Hypothalamus (tissue), 51 donors: ENCODE measurements at places on chromosomes 7 and 10.

DNA sequence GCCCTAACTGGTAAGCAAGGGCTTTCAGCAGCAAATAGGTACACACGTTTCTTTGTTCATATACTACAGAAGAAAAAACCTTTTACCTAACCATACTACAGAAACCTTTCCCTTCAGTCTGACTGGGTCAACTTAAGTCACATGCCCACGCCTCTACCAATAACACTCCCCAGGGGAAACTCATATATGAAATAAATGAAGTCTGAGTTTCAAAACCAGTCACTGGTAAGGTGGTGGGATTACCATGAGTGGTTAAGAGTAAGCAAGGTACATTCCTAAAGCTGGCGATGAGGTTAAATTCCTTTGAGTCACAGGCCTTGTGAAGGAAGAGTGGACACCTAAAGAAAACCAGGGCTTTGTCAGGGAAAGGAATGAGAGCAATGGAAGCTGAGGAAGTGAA is 21.4 kb upstream of the KIF20B start:
- no peak for DNase-seq

DNA sequence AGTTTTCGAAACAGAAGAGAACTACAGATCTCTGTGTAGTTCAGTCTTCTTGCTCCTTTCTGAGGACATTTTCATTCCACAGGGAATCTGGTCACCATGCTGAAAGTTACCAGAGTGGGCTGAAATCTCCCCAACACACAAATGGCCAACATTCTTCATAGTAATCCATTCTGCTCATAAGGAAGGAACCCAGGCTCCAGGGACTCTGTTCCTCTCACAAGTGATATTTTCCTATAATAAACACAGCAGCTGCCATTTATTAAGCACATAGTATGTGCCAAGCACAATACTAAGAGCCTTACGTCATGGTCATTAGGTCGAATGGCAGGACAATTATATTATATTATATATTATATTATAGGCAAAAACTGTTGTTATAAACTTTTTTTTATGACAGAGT is 109.8 kb downstream of the RAB11FIP2 start:
- DNase-seq = no peak

DNA sequence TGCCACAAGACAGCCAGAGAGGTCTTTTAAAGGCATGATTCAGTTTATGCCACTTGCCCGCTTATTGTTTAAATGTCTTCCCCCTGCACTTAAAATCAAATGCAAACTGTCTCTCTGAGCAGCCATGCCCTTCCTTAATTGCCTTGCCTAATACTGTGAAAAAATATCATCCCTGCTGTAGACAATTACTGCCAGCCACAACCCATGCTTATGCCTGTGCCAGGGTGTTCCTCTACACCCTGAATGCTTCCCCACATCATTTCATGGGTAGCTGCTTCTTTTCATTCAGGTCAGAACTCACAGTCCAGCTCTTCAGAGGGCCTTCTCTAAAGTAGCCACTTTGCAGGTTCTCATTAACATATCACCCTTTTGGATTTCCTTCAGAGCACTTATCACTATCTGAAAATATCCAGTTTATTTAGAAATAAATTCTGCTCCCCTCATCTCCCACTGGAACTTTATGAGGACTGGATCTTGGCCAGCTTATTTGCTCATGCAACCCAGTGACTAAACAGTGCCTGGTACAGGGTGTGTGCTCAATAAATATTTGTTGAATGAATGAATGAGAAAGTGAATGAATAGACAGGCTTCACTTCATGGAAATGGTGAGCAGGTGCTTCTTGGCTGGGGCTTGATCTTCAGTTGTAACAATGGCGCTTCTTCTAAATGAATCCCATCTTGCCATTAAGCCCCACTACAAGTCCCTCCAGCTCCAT is 162.4 kb upstream of the MDFIC start:
- no peak for DNase-seq

DNA sequence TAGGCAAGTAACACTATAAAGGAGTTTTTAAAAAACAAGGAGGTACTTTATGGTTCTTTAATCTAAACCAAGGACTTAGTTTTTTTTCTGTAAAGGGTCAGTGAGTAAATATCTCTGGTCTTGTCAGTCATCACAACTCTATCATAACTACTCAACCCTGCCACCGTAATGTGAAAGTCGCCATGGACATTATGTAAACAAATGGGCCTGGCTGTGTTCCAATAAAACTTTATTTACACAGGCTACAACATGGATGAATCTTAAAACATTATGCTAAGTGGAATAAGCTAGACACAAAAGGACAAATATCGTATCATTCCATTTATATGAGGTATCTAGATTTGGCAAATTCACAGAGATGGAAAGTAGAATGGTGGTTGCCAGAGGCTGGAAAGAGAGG is 60.8 kb upstream of the SP4 start:
- DNase-seq = no peak

GRCh38 chr7:53504914-53505313 is 469.5 kb downstream of the POM121L12 start:
- DNase-seq = no peak

DNA sequence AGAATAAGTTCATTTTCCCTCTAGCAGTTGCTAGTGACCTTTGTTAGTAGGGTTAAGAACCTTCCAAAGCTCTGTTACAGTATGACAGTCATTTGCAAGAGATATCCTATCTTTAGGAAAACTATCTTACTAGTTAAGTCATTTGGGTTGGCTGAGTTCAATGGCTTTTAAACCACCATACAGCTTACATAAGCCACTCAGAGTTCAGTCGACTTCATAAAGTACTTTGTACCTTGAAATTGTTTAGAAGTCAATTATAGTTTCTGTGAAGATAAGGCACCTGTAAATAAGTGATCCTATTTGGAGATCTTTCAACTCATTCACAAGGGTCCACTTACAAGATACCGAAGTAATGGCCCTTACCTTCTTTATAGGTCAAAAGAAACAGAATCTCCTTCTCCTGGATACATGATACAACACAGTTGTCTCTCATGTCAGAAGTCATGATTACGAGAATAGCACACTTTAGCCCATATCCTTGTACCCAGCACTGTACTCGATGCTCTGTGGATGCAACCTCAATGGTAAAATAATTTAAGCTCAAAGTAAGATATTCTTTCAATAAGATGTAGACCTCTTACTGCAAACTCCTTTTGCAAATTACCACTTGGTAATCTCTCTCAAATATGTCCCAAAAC is 11.9 kb upstream of the ABCC2 start:
- no peak for DNase-seq
